DND-41 (cell line): ENCODE measurements at places on chromosomes 5 and 9.

GRCh38 chr5:57366744-57367143, 115.9 kb downstream of the ACTBL2 start:
- DNase-seq = no peak

DNA sequence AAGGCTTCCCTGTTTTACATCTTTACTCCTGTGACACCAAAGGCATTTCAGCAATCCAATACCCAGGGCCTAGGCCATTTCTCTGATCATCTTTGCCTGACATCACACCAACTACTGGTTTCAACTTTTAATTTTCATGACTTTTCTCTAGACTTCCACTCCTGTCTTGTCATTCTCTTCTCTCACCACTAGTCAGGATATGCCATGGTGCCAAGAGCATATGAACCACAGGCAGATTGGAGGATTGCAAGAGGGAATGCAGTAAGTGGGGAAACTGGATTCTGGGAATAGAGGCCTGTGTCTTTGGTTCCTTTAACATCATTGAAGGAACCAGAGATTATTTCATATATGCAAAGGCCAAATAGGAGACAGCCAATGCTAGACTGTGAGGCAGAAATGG, 69.3 kb downstream of the ANKRD31 start:
- no peak for DNase-seq

GRCh38 chr9:109518621-109519335, 20.7 kb upstream of the PTPN3 start:
- no peak for DNase-seq

GRCh38 chr5:33258553-33258952, 182.2 kb upstream of the TARS1 start:
- DNase-seq = no peak

DNA sequence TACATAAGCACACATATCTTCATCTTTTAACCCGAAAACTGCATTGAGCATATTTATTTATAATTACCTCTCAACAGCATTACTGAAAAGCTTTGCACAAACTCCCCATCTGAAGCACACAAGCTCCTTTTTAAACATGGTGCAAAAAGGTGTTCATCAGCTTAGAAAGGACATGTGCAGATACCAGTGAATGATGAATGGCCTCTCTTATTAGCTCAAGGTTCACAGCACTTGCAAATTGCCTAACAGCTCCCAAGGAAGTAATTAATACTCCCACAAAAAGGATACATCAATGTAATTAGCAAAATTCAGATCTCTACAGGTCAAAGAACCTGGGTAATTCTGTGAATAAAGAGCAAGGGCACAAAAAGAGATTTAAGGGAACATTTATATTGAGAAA, 422.0 kb downstream of the HINT1 start:
- no peak for DNase-seq

DNA sequence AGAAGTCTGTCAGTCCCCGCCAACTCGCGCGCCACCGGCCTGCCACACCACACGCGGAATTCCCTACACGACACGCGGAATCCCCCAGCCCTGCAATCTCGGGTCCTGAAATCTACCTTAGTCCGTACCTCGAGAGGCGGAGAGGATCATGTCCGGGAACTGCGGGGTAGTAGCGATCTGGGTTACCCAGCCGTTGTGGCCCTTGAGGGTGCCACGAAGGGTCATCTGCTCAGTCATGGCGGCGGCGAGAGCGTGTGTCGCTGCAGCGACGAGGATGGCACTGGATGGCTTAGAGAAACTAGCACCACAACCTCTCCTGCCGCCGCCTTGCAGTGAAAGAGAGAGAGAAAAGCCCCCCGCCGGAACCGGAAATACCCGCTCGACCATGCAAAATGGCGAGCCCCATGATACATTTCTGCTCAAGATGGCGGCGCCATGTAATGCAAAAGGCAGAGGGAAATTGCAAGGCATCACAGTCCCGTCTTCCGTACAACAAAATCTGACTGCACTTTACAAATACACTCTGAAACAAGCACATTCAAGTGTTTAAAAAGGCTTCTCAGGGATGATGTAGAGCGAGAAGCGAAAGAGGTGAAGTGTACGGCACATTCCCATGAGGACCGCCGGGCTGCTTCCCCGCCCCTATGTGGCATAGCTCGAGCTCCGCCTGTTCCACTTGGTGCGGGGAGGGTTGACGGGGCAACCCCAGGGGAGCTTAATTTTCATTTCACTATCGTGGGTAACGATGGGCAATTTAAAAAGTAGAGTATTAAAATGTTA, at the start of gene RACK1:
Gene RACK1 (minus strand): TSS at position 343 of the 780 bp plus-strand sequence. CDS start 106 bp downstream, at position 237.
- peak; percentile 91 for DNase-seq

GRCh38 chr5:94266170-94266569, 352.2 kb downstream of the KIAA0825 start:
- no peak for DNase-seq

DNA sequence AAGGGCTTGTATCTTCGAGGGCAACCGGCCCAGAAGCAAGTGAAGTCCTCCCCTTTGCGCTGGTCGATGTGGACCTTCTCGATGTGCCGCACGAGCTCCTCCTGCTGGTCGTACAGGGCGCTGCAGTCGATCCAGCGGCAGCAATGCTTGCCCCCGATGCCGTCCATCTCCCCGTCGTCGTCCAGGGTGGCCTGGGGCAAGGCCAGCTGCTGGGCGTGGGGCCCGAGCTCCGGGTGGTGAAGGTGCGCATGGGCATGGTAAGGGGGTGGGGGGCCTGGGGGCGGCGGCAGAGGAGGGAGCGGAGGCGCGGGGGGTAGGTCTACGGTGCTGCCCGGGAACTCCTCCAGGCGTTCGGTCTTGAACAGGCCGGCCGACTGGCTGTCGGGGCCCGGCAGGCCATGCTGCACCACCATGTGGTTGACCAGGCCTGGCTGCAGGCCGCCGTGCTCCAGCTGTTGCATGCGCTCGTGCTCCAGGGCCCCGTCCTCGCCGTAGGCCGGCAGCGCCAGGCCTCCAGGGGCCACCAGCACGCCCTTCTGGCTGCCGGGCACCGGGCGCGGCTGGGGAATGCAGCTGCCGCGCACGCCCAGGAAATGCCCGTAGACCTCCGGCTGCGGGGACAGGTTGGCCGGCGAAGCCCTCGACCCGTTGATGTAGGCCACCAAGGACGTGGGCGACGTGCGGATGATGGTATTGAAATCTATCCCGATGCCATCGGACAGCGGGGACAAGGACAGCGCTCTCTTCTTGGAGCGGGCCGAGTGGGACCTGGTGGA, 181.8 kb downstream of the GLIS3 start:
- DNase-seq = peak; percentile 54

GRCh38 chr5:172901012-172901780, 58.0 kb upstream of the RPL26L1 start:
- no peak for DNase-seq

DNA sequence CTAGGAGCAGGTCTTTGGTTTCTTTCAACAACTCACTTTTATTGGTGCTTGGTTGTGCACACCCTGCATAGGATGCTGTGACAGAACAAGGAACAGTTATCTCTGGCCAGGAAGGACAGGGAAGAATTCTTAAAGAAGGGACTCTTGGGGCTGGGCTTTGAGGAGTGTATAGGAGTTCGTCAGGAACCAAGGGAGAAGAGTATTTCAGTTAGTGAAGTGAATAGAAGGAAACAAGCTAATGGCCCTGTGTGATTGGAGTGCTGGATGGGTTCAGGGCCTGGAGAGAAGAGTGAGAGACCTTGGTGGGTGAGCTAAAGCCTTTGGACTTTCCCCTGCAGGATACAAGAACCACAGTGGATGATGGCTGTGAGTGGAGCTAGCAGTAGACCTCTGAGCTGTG, 32.2 kb downstream of the DAB2IP start:
- DNase-seq = no peak

DNA sequence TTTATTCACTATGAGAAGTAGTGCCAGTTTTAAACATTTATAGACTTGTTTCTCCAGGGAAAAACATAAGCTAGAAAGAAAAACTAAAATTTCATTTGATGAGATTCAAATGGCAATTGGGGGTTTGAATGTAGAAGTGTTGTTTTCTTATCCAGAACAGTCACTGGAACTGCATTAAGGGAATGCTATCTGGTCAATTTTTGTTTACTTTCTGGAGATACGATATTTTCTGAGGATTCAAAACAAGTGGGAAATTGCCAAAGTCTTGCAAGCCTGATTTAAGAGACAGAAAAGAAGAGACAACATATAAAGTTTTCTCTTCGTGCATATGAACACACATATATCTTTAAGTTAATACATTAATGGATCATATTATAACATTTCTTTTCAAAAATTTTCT, 118.4 kb downstream of the NXNL2 start:
- DNase-seq = no peak

- DNase-seq = no peak
Observed at GRCh38 chr9:120449566-120449965, 130.4 kb downstream of the CDK5RAP2 start.

GRCh38 chr9:38445154-38446043, 21.1 kb upstream of the IGFBPL1 start:
- no peak for DNase-seq

DNA sequence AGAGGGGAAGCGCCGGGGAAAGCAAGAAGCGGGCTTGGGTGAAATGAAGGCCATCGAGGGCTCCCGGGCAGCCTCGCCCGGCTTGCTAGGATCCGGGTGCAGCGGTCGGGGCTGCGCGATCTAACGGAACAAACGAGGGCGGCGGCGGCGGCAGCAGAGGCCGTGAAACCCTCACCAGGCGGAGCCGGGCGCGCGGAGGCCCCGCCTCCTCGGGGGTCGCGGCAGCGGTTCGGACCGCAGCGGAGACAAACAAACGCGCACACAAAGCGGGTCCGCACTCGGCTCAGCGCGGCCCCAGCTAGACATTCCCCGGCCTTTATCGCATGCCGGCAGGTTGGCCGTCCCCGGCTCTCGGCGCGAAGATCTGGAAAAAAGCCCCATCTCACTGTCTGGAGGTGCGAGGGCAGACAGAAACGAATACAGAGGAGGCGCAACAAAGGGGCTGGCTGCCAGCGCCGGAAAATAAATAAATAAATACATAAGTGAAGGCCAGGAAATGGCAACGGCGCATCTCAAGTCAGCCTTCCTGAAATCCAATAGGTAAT, 10.5 kb upstream of the TRIM36 start:
- no peak for DNase-seq

DNA sequence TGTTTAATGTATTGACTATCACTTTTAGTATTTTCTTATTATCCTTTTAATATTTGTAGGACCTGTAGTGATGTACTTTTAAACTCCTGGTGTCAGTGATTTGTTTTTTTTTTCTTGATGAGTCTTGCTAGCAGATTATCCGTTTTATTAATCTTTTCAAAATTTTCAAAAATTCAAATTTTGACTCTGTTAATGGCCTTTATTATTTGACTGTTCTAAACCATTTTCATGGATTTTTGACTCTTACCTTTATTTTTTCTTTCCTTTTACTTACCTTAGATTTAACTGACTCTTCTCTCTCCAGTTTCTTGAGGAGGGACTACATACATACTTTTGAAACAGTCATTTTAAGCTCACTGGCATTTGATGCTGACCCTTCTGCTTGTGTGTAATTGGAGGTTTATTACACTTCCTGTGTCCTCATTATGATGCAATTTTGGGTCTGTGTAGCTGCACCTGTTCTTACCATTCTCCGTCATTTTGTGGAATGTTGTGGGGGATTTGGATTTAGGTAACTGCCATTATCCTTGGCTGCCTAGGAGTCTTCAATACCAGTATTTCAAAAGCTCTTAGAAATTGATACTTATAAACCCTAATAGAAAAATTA, 32.0 kb upstream of the EXOC3 start:
- no peak for DNase-seq

DNA sequence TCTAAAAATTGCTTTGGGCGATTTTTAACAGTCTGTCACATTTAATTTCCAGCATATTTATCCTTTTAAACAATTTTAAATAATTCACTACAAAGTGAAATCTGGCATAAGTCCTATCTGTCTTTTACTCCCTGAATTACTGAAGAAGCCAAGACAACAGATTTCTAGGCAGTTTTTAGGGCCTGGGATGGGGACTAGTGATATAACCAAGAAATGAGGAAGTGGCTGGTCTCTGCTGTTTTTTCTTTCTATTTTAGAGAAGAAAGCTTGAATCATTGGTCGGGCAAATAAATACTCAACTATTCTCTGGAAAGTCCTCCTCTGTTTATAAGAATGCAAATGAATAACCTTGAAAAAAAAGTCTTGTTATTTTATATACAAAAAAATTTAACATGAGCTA, 79.7 kb upstream of the SSBP2 start:
- DNase-seq = no peak

GRCh38 chr5:180433032-180433422, 61.2 kb upstream of the CNOT6 start:
- DNase-seq = no peak

DNA sequence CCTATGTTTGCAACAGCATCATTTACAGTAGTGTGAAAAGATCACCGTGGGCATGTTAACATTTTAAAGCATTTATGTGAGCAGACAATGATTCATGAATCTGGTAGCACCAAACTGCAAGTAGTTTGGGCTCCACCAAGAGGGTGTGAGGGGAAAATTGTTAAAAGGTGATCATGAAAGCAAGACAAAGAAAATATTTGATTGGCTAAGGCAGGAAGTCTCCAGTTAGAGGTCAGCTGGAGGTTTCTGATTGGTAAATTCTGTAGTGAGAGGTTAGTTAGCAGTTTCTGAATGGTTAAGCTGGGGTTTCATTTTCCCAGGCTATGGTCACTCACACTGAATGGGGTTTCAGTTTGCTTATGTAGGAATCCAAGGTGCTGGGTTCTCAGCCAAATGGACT, 13.5 kb upstream of the DRD1 start:
- no peak for DNase-seq
